ENCODE measurements at places on chromosomes 13 and 19. TPM values are rescaled to one million over a fixed set of nuclear protein-coding genes. Genes with fewer than 3 reads are reported as not detected.

TMEM38A gene
- 0.75 TPM for total RNA-seq

COL4A2 gene
- total RNA-seq, result 1,227 TPM

FFAR1 gene
- total RNA-seq, result not detected

CGB8 gene
- not detected for total RNA-seq

C1QTNF9B gene
- not detected for total RNA-seq

LRRC63 gene
- not detected for total RNA-seq

MISP gene
- total RNA-seq, result not detected

IFT88 gene
- total RNA-seq, result 4.9 TPM

FCGBP gene
- 21.2 TPM for total RNA-seq

OR7E24 gene
- total RNA-seq, result not detected

PRR19 gene
- not detected for total RNA-seq

RFPL4AL1 gene
- not detected for total RNA-seq

PEAK3 gene
- 4.7 TPM for total RNA-seq

WDR83 gene
- 12.0 TPM for total RNA-seq

PTH2 gene
- total RNA-seq, result not detected

TPGS1 gene
- total RNA-seq, result 89.2 TPM

OR4F17 gene
- total RNA-seq, result not detected

SIGLEC8 gene
- total RNA-seq, result not detected

Data from ascending aorta (tissue), 2 donors.